ENCODE measurements at places on chromosomes 2 and 18.

DNA sequence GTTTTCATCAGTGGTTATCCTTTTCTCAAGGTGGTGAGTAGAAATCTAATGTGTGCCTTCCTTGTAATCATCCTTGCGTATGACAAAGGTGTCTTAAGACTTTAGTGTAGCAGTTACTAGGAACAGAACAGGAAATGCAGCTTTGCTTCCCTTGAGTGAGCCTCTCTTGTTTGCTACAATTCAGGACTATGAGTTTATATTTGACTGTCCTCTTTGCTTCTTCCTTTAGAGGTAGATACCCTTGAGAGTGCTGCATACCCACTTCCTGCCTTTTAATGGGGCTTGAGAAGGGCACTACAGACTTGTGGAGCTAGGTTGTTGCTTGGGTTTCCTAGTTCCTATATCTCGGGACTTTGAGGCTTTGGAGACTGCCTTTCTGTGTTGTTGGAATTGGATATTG, 3.8 kb downstream of the KCNJ13 start:
- DNase-seq = no peak

DNA sequence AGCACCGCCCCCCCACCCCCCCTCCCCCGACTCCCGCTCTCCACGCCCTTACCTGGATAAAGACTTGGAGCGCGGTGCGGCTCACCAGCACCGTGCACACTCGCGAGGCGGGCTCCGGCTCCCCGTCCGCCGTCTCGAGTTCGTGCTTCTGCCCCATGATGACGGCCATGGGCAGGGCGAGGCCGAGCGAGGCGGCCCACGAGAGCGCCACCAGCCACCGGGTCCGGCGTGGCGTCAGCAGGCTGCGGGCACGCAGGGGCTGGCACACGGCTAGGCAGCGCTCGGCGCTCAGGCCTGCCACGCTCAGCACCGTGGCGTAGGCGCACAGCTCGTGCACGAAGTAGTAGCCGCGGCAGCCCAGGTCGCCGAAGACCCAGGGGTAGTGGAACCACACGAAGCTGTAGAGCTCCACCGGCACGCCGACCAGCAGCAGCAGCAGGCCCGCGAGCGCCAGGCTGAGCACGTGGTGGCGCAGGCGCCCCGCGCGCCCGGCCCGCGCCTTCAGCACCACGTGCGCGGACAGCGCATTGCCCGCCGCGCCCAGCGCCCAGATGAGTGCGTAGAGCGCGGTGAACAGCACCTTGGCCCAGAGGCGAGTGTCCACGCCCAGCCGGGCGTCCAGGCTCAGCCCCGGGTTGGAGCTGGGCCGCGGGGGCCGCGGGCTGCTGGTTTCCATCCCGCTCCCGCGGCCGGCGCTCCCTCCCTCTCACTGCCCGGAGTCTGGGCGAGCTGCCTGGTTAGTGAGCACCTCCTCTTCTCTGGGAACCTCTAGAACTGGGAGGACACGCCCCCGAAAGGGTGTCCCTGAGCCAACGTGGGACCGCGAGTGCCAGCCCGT, at the start of gene NTSR2:
Gene NTSR2, minus strand, starts transcription at position 742 of the 838 bp plus-strand sequence. Its CDS starts 66 bp downstream, at position 676.
- peak; percentile 37 for DNase-seq

DNA sequence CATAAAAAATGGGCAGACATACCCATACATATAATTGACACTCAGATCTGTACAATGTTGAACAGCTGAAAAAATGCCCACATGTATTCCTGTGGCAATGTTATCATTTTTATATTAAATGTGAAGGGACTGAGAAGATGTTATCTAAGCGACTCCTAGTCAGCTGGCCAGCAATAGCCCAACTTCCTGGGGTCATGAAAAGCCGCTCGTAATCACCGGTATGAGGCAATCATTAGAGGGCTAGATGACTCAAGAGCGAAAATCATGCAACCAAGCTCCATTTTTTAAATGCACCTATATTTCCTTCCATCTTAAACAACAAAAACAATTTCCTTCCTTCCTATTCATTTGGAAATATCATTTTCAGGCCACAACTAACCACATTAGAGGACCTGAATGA, 274.6 kb upstream of the CCDC68 start:
- DNase-seq = no peak

DNA sequence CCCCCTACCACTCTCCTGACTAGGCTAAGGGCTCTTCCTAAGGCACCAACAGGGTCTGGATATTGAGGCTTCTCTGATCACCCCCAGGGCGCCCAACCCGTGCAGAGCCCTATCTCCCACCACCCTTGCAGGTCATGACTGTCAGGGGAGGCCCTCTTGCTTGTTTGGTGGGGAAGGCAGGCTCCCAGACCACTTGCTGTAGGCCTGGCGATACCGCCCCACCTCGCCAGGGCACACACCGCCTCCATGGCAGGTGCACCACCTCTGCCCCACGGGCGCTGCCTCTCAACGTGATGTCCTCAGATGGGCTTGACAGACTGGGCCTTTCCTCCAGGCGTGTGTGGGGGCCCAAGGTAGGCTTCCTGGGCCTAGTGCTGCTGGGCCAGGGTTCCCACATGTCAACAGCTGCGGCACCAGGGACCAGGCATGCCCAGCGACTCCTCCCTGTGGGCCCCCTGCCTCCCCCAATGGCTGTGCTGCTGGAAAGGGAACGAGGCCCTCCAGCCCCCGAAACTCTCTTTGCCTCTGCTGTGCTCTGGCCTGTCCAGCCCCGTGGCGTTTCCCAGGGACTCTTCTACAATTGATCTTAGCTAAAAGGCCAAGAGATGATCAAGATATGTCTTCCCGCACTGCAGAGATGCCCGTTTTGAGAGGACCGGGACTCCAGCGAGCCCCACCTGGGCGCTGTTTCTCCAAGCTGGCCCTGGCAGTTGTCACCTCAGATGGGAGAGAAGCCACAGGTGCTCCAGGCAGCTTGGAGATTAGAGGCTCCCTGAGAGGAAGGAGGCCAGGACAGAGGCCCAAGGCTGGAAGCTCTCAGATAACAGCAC, 7.5 kb downstream of the NPPC start:
- no peak for DNase-seq

- no peak for DNase-seq
These were observed 17.4 kb downstream of the GPR45 start for GRCh38 chr2:105258835-105259350.

DNA sequence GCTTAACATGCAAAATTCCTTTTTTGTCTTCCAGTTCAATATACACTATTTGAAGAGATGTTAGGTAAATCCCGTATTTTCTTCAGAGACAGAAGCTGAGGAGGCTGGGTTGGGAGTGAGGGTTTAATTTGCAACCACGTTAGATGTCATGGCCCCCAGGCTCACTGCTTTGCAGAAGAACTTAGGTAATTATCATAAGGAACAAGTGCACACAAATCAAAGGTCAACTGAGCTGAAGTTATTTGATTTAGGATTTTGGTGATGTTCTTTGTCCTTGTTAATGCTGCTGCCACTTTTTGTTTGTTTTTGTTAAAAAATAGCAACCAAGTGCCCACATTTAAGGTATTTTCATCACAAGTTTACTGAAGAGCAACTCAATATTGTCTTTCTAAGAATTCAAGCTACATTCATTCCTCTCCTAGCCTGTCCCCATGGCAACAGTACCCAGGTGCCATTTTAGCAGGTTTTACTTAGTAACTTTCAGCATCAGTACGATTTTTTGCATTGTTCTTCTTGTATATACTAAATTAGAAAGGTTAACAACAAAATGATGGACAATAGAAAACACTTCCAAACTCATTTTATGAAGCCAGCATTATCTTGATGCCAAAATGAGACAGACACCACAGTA, 62.9 kb upstream of the NDUFV2 start:
- no peak for DNase-seq

DNA sequence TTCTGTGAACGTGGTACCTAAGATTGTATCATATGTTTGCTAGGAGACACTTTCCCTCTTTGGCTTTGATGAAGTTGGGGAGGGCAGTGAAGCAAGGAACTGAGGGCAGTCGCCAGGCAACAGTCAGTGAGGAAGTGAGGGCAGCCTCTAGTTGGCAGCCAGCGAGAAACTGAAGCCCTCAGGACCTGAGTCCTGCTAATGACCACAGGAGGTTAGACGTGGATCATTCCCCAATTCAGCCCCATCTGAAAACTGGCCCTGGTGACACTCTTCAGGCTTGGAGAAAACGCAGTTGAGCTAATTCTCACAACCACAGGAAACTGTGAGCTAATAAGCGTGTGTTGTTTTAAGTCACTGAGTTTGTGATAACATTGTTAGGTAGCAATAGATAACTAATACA, 84.5 kb upstream of the REG3G start:
- no peak for DNase-seq

DNA sequence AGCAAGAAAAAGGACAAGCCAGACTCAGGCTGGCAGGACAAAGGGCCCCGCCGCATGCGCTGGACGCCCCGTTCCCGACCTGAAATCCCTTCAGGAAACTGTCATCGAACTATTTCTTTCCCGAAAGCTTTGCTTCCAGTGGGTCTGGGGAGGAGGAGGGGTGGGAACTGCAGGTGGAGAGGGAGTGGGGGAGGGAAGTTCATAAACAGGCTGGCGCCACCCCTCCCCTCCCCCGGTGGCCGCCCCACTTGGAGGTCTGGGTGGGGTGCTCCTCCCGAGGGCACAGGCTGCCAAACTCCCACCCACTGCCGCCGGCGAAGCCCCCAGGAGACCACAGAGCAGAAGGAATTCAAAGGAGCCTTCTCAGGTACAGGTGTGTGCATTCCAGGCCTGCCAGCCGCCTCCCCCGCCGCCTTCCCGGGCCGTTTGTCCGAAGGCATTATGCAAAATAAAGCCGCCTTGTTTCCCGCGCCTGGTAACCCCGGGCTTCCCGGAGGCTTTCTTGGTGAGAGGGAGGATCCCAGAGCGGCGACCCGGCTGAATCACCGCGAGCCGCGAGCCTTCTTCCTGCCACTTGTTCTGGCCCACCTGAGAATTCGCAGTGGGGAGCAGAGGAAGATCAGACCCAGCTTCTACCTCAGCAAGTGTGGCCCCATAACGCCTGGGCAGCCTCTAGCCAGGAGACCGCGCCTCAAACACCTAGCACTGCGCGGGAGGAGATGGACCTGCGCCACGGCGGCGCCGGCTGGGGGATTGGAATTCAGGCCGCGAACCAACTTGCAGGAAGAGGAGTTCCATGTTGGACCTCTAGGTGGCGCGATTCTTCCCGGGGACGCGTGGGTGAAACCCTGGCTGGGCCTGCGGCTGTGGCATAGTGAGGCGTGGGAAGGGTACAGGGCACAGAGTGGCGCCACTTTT, 101.9 kb downstream of the FOXI3 start:
- DNase-seq = peak; percentile 50

DNA sequence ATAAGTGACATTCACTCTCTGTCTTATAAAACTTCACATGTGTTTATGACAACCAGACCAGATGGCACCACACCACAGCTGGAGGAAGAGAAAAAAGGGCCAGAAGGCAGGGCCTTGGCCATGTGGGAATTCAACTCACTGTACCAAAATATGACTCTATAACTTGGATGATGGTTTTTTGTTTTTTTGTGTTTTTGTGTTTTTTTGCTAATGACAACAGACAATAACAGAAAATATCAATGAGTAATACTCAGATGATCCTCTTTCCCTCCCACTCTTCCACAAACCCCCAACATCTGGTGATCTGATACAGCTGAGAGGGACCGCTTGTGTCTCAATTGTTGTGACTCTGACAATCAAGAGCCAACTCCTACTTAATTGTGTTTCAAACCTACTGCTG, 12.4 kb downstream of the NMI start:
- DNase-seq = no peak

Data from activated T-cell treated with anti-CD3 and anti-CD28 coated beads, Interleukin-2, amount 50 U/mL, for 1 hour (primary cell).